ENCODE measurements at places on chromosomes 3 and 15. TPM values are rescaled to one million over a fixed set of nuclear protein-coding genes. Genes with fewer than 3 reads are reported as not detected.

Gene EXD1
- not detected for total RNA-seq

Gene PTH1R
- total RNA-seq = not detected

Gene BTLA
- total RNA-seq = not detected

Gene FBLN2
- not detected for total RNA-seq
